NCI-H69 (cell line): ENCODE measurements at places on chromosomes 12 and 14.

GRCh38 chr12:124499190-124499753, 68.1 kb downstream of the NCOR2 start:
- no peak for DNase-seq

- DNase-seq, result no peak
Observed at GRCh38 chr14:61746881-61747280, 15.3 kb upstream of the SNAPC1 start.

DNA sequence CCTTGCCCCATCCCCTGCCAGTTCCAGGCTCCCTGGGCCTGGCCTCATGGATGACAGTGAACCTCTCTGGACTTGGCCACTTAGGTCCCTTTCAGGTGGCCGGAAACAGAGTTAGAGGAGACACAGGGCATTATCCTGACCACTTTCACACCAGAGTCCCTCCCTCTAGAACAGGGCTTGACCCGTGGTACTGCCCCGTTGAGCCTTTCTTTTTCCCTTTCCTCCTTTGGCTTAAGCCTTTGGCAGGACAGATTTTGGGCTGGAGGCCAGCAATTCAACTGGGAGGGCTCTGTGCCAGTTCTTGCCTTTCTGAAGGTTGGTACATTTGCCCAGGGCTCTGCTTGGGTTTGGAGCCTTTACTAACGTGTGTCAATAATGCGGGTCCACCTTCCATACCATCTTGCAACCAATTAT, 22.8 kb downstream of the TPCN1 start:
- DNase-seq, result peak; percentile 76

DNA sequence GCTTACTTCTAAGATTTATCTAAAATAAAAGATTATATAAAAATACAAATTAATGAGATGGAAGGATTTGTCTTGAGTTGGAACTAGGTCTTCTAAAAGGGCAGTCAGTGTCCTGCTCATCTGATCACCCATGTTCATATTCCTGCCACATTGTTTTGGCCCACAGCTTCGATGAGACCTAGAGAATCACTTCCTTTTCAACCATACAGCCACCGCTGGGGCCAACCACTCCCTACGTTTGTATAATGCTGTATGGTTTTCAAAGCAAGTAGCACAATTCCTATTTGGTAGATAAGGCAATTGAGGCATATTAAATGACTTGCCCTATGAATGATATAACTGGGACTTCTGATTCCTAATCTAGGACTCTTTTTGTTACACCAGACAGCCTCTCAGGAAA, 249.4 kb downstream of the ZFP36L1 start:
- no peak for DNase-seq

DNA sequence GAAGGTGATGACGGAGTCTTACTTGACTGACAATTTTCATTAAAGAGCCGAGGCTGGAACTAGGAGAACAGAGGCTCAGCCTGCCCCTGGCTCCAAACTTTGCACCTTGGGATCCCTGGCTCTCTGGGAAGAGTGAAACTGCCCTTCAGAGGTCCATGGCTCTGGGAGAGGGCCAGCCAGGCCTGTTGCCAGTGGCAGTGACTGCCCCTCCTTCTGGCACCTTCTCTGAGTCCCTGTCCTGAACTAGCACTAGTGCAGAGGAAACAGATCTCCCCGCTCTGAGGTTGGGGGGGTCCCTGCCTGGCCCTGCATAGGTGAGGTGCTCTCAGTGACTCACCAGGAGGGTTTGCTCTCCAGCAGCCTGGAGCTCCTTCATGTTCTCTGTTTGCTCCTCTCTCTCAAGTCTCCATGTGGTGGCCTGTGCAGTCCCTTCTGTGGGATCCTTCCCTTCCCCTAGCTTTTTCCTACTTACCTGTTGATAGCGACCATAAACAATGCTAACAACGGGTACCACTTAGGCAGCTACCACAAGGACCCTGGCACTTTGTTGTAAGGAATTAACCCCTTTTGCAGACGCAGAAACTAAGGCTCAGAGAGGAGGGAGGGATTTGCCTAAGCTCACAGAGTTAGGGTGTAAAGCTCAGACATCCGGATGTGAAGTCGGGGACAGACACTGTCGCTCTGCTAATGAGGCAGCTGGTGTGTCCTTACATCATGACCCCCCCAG, 22.4 kb downstream of the FAM222A start:
- DNase-seq, result no peak

DNA sequence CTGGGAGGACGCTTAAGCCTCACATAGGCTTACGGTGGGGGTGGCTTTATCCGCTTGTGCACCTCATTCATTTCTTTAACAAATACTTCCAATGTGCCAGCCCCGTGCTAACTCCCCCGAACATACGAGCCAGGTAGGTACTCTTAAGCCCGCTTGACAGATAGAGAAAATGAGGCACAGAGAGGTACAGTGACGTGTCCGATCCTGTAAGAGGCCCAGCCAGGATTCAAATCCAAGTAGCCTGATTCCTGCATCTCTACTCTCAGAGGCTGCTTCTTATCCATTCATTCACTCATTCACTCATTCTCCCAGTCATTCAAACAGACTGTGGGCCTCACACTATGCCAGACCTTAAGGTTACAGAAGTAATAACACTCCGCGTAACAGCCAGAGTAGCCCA, 477 bp downstream of the OAS3 start:
- peak; percentile 47 for DNase-seq
